ENCODE measurements at places on chromosomes 3 and 15. TPM values are rescaled to one million over a fixed set of nuclear protein-coding genes. Genes with fewer than 3 reads are reported as not detected.

DNA sequence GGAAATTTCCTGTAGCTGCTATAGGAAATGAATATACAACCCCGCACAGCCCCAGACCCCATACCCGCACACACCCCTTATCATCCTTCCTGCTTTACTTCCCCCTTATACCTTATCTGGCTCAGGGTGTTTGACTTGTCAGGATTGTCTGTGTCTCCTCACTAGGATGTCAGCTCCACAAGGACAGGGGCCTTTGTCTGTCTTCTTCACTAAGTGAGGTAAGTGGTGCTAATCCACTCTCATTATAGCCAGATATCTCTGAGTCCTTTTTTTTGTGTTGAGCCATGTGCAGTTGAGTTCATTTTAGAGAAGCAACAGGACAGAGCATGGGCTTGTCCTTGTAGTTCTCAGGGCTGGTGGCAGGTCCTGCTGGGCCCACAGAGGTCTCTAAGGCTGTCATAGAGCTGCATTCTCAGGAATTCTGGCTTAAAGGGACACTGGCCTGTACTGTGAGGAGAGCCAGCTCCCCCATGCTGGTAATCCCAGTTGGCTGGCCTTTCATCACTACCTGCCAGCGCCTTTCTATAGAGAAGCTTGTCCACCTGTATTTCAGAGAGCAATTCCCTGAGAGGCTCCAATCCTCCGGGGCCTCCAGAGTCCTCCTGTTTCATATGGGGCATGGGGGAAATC, 9.0 kb downstream of the KY start:
- DNase-seq, result no peak

GRCh38 chr15:100256970-100257650, 84.7 kb downstream of the ADAMTS17 start:
- DNase-seq, result no peak

DNA sequence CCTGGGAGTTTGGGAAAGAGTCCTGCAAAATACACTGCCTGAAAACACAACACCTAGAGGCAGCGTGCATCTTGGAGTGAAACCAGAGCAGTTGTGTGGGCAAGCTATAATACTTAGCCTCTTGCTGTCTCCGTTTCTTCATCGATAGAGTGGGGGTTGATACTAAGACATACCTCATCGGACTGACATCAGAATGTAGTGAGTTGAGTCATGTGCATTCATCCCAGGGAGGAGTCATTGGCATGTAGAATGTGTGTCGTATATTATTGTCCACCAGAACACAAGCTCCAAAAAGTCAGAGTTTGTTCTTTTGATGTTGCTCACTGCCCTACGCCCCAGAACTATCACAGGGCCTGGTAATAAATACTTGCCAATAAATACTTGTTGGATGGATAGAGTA, 4.3 kb downstream of the SNTN start:
- no peak for DNase-seq

DNA sequence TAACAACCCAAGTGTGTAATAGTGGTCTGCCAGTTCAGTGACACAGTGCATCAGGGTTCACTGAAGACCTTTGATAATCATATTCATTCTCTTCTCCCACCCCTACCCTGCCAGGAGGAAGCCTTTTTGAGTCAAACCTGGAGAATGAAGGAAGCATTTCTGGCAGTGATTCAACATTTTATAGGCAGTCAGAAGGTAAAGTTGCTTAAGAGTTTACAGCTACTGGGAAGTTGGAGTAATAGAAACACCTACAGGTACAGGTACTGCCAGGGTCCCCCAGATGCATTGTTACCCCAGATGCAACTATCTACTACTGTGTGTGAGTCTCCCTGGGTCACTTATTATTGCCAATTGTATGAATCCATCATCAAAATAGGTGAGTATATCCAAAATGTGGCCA, 146.9 kb upstream of the EIF1B start:
- DNase-seq, result no peak

- no peak for DNase-seq
Observed at GRCh38 chr15:66085128-66085527, 168.4 kb downstream of the MEGF11 start.

DNA sequence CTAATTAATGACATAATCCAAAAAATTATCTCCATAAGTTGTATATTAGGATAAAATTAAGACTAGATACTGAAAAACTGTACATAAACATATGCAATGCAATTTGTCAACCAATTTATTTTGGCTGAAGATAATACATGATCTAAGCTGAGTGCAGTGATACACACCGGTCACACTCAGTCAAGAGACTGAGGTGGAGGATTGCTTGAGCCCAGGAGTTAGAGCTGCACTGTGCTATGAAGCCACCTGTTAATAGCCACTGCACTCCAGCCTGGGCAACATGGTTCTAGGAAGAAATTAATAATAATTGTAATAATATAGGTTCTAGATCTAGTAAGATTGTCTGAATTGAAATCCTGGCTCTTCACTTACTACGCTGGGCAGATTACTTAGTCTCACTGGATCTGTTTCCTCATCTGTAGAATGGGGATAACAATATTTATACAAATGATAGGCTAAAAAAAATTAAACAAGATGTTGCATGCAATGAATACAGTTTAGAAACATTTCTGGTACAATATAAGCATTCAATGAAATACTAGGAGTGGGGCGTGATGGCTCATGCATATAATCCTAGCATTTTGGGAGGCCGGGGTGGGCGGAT, 15.8 kb downstream of the SLC4A7 start:
- DNase-seq, result no peak

DNA sequence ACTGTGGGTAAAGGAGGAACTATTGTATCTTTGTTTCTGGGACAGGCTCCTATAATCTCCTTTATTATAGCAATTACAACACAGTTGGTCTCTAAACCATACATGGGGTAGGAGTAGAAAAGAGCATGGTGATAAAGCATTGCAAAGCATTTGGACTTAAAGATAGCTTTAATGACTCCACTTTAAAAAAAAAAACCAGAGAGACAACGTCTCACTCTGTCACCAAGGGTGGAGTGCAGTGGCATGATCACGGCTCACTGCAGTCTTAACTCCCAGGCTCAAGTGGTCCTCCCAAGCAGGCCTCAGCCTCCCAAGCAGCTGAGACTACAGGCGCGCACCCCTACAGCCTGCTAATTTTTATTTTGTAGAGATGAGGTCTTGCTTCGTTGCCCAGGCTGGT, 68.2 kb downstream of the DENND4A start:
- DNase-seq, result no peak

GRCh38 chr3:7875925-7876324, 625.7 kb upstream of the LMCD1 start:
- peak; percentile 32 for DNase-seq

DNA sequence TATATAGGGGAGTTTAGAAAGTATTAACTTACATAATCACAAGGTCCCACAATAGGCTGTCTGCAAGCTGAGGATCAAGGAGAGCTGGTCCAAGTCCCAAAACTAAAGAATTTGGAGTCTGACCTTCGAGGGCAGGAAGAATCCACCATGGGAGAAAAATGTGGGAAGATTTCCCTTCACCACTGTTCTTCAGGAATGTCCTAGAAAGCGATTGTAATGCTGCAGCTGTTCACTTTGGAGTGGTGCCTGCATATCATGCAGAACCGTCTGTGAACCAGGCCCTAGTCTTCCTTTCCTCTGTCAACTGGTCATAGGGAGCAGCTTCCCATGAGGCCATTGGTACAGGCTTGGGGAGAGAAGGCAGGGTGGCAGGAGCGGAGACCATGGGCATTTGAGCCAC, 497.9 kb upstream of the ARPP21 start:
- DNase-seq, result no peak

- no peak for DNase-seq
Observed at GRCh38 chr15:85588677-85589076, 206.0 kb downstream of the KLHL25 start.

- DNase-seq, result no peak
Observed at GRCh38 chr3:98565237-98565643, 28.2 kb downstream of the CPOX start.

DNA sequence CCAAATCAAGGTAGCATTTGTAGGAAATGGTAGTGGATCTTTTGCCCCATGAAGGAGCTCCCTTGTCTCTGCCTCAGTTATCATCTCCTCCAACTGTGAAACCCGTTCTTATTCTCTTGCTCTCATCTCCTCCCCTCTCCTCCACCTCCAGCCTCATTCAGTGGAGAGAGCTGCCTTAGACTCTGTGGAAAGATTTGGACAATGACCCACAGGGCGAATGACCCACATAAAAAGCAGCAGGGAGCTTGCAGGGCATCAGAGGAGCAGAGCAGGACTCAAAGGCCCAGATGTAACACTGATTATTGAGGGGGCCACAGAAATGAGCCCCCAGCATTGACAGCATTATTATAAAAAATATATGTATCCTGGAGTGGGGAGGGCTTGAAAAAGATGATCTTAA, 641.1 kb upstream of the CFAP20DC start:
- DNase-seq, result no peak

DNA sequence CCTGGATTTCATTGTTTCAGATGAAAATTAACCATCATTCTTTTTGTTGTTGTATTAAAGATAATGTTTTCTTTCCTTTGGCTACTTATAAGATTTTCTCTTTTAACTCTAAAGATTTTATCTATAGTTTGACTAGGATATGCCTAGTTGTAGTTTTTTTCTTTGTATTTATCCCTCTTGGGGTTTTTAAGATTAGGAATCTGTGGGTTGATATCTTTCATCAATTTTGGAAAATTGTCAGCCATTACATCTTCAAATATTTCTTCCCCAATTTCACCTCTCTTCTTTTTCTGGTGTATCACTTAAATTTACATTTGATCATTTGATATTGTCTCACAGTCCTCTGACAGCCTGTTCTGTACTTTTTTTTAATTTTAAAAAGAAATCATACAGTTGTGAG, 32.5 kb upstream of the LIMD1 start:
- DNase-seq, result no peak

DNA sequence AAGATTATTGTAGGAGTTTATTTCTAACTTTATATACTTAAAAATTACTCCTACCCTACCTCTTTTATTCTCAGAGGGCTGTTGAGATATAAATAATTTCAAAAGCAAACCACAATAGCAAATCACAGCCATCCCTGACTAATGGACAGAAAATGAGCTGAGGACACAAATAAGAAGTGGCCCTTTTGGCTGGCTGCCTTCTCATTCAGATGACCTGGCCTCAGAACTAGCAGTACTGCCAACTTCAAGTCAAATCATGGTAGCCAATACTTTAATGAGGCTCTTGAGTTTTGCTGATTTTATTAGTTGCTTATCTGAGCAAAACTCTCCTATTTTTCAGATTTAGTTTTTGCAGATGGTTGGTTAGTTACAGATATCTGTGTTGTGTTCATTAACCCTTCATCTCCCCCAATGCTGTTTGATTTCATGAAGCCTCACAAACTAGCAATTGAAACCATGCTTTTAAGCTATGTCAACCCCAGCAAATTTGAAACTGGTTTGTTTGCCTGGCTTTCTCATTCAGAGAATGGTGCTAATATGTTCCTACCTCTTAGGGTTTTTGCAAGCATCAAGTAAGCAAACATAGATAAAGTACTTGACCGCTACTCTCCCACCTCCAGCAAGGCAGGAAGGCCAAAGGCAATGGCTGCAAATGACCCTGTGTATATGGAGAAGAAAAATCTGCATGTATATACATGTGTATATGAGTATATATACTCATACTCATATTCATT, 73.4 kb upstream of the HACD2 start:
- no peak for DNase-seq

DNA sequence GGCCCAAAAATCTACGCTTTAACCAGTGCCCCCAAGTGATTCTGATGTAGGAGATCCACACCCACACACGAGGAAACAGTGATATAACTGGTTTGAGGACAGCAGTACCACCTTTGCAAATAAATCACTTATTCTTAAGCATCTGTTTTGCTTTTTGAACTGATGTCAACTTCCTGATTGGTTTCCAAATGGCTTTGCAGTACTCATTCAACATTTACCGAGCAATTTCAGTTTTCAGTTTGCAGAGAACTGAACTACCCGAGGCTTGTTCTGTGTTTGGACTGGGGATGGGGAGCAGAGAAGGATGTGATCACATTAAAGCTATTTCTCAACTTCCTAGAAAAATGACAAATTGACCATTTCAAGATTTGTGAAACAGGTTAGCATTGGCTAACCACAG, 1.1 kb upstream of the GYG1 start:
- no peak for DNase-seq

DNA sequence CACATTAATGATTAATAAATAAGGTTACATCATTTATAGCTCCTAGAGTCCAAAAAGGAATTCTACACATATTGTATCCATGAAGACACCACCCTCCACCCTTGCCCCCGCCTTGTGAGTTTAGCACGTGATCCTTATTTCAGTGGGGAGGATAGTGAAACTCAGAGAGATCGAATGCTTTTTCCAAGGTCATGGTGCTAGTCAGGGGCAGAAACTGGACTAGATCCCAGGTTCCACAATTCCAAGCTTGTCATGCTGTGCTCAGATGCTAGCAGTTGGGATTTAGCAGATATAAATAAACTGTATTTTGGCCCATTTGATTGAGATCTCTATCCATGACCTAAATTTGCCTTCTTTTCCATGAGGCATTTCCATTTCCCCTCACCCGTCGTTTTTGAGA, 227.4 kb upstream of the THRB start:
- no peak for DNase-seq

DNA sequence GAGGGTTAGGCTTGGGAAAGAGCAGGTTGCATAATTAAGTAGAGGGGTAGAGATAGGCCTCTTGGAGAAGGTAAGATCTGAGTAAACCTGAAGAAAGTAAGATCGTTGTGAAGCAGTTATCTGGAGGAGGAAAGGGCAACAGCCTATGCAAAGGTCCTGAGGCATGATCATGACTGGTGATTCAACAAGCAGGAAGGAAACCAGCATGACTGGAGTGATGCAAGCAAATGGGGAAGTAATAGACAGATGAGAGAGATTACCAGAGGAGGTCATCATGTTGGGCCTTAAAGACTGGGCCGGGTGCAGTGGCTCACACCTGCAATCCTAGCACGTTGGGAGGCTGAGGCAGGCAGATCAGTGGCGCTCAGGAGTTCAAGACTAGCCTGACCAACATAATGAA, 360.2 kb downstream of the EPHB1 start:
- no peak for DNase-seq

DNA sequence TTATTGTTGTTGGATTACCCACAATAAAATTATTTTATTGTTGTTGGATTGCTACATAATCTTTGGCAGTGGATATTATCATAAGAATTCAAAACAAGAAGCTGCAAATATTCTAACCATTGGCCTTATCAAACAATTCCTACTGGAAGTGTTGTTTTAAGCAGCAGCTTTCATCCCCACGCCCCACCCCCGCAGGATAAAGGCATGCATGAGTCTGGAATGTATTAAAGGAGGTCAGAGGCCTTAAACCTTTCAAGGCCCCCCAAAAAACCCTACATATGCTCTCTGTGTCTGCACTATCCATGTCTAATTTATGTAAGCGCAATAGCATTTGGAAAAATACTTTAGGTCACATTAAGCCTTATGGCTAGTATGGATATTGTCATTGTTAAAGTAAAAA, 23.1 kb downstream of the P3H2 start:
- peak; percentile 12 for DNase-seq

ARHGEF26 gene
- total RNA-seq, result 13.8 TPM

ANKRD34C gene
- not detected for total RNA-seq

PPARG gene
- total RNA-seq, result 72.8 TPM

SHC4 gene
- total RNA-seq, result 3.5 TPM

POPDC2 gene
- 5.5 TPM for total RNA-seq

TATDN2 gene
- total RNA-seq, result 18.8 TPM
